ENCODE measurements at places on chromosomes 2 and 18.

DNA sequence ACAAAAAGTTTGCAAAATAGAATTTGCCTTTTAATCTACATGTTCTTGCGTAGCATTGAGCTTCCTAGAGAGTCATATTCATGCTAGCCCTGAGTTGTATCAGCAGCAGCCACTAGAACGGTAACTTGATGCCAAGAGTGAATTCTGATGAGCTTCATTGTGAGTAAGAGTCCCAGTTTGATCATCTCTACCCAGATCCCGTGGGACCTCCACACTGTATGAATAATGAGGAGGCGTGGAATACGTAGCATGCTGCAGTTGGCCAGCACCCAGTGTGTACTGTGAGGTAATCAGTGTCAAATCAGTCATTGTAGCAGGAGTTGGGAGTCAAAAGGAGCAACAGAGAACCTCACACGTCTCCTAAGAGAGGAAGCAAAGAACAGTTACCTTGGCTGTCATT, 197.9 kb downstream of the NEDD4L start:
- no peak for DNase-seq

DNA sequence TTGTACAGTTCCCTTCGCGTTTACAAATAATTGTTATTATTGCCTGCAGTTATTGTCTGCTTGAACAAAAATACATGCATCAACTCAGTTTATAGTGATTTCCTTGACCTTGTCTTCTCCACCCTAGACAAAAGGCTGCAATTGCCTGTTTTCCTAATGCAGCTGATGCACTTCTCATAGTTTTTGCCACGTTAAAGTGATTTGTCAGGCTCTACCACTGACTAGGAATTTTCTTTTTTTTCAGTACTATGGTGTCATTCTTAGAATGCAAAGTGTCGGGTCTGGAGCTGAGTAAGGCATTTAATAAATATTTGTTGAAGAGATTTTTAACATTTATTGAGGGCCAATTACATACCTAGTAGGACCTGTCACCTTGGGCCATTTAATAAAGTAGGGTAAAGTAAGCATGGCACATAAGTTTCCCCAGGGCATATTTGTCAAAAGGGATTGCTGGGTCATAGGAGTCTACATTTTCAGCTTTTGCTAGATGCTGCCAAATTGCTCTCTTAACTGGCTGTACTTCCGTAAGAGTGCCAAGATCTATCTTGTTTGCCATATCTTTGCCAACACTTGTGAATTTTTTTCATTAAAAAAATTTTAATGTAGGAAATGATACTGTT, 24.1 kb downstream of the ACSL3 start:
- no peak for DNase-seq

DNA sequence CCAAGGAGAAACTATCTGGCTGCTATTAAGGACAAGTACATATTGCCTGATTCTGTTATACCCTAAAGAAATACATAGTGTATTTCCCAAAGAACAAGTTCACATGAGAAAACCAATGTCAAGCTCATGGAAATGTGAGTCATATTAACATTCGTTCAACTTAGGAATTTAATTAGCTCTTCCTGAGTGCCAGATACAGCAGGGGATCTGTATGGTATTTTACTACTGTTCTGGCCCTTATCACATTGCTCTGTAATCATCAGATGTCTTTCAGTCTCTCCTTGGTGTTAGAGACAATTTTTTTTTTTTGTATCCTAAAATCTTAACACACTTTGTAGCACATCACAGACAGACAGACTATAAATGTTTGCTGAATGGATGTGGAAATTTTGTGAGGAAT, 395.0 kb upstream of the CRIM1 start:
- DNase-seq = no peak

- no peak for DNase-seq
These were observed 168.6 kb upstream of the ATP5MC3 start for GRCh38 chr2:175350105-175350504.

DNA sequence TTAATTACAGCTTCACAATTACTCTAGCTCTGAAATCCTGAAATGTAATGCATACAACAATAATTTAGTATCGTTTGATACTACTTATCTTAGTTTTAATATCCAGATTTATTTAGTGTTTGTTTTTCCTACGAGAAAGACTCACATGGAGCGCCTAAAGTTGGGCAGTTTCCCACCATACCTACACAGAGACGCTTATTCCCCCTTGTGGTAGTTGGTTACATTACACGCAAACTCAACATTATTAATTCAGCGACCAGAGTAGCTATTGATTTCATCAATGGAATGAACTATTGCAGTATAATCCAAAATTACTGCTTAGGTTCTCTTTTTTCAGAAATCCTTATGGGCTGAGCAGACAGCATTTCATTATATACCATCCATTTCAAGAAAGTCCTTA, 164.0 kb upstream of the REG3G start:
- peak; percentile 38 for DNase-seq

- DNase-seq = no peak
These were observed 26.4 kb upstream of the RNU4ATAC start for GRCh38 chr2:121504316-121504715.

DNA sequence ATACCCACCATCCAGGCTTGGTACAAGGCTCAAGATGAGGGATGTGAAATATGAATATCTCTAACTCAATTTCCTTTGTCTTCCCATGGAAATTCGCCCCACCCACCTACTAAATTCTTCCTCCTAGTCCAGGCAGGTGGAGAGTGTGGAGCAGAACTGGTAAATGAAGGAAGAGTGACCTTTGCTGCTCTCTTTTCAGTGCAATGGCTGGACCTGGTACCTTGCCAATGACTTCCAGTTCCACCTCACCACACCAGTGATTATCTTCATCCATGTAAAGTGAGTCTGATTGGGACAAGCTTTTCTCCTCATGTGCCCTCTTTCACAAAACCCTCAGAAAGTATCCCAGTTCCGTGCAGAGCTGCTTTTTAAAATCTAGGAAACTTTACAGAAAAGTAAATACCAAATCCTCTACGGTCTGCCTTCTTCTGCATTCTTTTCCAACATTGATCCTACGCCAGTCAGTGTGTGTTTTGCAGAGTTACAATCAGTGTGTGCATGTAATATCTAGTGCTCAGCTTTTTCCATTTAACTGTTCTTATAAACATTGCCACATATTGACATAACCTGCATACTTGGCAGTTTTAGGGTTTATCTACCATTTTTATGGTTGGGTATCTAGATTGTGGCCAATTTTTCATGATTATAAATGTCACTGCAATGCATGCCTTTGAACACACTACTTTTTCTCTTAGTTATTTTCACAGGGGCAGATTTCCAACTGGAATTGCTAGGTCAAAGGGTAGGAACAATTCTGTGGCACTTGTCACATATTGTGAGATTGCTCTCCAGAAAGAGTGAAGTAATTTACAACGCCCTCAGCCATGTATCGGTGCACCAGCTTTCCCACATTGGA, 86.5 kb upstream of the SEC11C start:
- DNase-seq = no peak

GRCh38 chr2:72117029-72117428, 30.6 kb downstream of the CYP26B1 start:
- DNase-seq = no peak
